ENCODE measurements at places on chromosomes 2 and 18. TPM values are rescaled to one million over a fixed set of nuclear protein-coding genes. Genes with fewer than 3 reads are reported as not detected.

AQP12B gene
- not detected for total RNA-seq

LDAH gene
- total RNA-seq, result 21.9 TPM

KIF5C gene
- total RNA-seq, result 50.6 TPM

TACR1 gene
- total RNA-seq, result 1.0 TPM

CYP1B1 gene
- total RNA-seq, result 1.2 TPM

TMEM247 gene
- total RNA-seq, result not detected

CCDC85A gene
- 16.4 TPM for total RNA-seq

SATB2 gene
- total RNA-seq, result 3.8 TPM
